NCI-H187 (cell line): ENCODE measurements at places on chromosomes 12 and 14.

GRCh38 chr12:125053821-125054220 is 11.4 kb upstream of the AACS start:
- no peak for DNase-seq

- no peak for DNase-seq
Measured at GRCh38 chr12:116384691-116385485, 107.4 kb upstream of the MED13L start.

GRCh38 chr12:124713436-124714082 is 146.1 kb upstream of the NCOR2 start:
- no peak for DNase-seq

DNA sequence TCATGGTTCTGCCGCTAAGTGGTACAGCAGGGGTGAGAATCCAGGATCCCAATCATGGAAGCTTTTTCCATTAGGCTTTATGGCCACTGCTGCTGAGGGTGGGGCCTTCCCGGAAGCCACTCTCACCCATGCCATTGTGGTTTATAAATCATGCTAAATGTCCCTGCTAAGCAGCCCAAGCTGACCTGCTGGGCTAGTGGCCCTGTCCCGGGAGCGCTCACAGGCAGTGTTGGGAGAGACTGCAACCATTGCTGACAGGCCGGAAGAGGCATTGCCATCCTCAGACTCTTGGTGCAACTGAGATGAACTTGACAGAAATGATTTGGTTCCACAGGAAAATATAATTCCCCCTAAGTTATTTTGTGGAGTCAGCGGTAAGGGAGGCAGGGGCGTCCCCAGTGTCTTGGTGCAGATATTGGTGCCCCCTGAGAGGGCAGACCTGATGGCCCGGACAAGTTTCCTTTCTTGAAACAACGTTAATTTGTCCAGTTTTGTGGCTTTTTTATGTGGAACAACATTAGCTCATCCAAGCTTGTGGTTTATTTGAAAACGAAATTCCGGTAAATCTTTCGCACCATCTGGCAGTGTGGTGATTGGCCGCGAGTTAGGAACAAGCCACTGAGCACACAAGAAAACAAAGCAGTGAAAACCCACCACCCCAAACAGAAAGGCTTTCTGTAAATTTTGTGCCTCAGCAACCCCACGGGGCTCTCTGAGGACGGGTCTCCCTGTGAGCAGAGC is 82.3 kb downstream of the SSPN start:
- DNase-seq, result no peak

GRCh38 chr14:99185436-99186068 is 86.4 kb downstream of the BCL11B start:
- no peak for DNase-seq

DNA sequence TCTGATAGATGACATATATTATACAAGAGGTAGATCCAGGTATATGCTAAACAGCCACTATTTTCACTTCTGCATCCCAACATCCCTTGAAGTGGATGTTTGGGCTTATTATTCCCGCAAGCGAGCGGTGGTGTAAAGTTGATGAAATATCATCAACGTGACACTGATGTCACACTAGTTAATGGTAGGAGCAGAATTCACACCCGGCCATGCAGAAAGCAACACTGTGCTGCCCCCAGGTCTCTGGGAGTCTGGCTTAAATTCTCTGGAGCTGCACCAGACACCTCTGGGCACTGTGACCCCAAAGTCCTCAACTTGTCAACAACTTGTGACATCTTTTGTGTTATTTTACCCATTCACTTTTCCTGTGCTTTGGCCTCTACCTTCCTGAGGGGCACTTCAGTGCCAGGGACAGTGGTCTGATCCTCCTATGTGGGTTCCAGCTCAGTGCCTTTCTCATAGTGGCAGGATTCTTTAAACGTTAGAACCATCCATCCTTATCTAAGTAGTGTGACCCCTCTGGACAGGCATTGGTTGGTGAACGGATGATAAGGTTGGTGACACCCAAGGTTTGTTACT is 952 bp downstream of the DRAM1 start:
- no peak for DNase-seq

DNA sequence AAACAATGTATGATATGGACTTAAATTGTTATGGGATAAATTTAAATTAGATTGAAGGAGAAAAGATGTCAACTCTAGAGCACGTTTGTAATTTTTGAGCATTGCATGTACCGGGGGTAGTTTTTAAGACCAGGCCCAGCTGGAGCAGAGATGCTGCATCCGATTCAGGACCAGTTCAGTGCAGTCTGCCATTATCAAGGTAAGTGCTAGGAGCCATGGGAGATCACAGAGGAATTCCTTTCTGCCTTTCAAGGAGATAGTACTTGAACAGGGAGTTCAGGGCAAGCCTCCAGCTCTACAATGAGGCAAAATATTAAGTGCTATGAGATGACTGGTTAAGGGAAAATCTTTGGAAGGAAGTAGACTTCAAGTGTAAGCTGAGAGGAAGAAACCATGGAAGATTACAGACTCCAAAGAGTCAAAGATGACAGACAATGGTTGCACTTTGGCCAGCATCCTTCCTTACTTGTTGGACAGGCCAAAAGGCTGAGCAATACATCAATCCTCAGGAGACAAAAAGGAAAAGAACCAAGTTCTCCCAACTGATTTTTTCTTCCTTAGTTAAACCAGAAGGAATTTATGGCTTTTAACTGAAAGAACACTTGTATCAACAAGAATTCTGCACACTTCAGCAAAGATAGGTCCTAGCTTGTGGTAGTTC is 113.2 kb upstream of the HIF1A start:
- DNase-seq, result no peak

DNA sequence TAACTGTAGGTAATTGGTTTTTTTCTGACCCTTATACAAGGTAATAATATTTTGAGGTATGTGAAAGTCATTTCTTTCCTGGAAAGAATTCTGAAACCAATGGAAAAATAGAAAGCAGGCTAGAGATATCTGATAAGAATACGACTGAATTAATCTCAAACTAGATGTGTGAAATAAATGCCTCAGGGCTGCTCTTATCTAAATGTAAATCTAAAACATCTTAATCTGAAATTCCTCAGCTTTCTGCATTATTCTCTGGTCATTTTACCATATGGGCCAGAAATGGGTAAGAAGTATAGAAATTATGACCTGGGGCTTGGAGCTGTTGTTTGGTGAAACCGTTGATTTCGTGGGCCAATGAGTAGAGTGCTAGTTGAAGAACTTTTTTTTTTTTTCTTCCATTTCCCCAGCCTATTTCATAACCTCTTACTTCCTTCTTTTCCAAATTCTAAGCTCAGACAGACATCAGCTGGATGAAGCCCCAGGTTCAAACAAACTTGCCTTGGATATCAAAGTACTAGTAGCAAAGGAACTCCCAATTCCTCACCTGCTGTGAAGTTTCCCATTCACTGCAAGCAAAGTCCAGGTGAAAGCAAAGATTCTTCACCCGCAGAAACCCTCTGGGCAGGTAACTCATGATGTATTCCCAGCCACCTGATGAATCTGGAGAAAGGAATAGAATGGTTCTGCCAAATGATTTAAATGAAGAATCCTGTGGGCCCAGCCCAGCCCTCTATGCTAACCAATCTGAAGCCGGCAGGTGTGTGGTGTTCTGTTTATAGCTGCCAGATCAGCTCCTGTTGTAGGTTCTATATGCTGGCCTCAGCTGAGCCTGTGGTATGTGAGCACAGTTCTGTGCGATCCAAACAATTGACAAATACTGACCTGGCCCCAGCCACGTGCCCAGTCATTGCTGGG is 9.7 kb upstream of the FOS start:
- DNase-seq, result no peak

GRCh38 chr14:54251356-54251755 is 145.5 kb upstream of the CDKN3 start:
- no peak for DNase-seq

GRCh38 chr12:53217931-53218307 is 10.9 kb upstream of the ITGB7 start:
- DNase-seq, result no peak

DNA sequence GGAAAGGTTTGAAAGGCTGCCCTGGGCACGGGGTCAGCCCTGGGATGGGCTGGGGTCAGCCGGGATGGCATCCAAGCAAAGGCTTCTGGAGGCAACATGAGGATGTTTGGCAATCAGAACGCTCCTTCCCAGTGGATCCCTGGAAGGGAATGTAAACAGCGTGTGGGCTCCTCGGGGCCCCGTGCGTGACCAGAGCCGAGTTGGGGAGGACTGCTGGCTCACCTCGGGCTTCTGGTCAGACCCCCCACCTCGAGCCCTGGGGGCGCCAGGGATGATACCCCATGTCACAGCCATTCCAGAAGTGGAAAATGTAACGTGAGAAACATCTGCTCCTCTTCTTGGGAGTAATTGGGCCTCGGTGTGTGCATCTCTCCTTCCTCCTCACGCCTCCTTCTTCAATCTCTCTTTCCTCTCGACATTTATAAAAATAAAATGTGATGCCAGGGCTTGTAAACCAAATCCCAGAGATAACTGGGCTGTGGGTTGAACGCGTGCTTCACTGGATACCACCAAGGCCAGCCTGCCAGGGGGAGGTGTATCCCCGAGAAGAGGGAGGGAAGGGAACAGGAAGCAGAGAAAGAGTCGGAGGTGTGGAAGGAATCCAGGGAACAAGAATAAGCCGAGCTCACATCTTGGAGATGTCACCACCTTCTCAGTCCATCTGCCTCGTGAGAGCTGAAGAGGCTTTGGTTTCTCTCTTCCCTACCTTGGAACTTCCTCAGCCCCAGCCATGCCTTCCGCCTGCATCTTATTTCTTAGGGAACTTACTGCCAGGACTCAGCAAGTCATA is 144.8 kb downstream of the NUAK1 start:
- DNase-seq, result no peak

DNA sequence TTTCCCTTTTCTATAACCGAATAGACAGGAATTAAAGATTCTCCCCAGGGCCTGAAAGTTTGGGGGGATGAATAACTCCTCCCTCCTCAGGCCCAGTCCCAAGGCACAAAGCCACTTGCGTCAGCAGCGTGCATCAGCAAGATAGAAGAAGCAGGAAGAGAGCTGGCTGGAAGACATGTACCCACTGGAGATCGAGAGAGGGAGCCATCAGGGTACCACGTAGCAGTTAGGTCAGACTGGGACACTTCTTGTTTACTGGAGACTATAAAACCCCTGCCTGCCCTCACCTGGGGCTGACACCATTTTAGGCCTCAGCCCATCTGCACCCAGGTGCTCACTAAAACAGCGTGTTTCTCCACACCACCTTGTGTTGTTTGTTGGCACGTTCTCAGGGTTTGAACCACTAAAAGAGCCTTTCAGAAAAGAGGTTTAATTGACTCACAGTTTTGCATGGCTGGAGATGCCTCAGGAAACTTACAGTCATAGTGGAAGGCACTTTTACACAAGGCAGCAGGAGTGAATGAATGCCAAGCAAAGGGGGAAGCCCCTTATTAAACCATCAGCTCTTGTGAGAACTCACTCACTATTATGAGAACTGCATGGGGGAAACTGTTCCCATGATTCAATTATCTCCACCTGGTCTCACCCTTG is 93.2 kb downstream of the TMTC3 start:
- no peak for DNase-seq
